ENCODE measurements at places on chromosomes 12 and 14. TPM values are rescaled to one million over a fixed set of nuclear protein-coding genes. Genes with fewer than 3 reads are reported as not detected.

DNA sequence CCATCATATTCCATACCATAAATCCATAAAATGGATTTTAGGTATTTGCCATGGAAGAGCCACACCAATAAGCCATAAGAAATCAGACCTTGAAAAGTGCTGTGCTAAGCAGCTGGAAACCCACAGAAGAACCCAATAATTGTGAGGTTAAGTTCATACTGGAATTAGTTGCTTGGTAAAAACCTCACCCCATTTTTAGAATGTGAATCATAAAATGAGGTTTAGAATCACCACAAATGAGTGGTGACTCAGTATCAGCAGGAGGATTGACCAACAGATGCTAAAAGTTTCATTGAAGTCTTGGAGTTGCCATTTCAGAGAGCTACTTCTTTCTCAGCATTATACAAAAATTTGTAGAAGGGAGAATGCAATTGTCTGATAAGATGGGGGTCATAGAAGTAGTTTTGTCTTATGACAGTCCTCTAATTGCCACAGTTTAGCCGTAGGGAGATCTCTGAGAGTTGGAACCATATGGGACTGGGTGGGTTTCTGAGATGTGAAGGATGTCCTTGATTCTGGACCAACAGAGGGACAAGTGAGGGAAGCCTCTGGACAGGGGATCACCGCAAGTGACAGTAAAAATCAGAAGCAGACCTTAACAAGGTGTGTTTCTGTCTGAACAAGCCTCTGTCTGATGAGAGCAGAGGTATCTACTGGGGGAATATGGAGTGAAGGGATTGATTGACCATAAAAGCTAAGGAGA is 1.4 kb upstream of the STON2 start:
- no peak for DNase-seq
- no peaks in the 10 kb centered on the region for H3K36me3 ChIP-seq
- H3K27me3 ChIP-seq, result no peaks in the 10 kb centered on the region
- H3K27ac ChIP-seq, result peak overlapping the region; percentile 62
- H3K4me1 ChIP-seq, result peaks cover 6% of the 10 kb centered on the region

GPRC5A gene
- 562 TPM for total RNA-seq

DNA sequence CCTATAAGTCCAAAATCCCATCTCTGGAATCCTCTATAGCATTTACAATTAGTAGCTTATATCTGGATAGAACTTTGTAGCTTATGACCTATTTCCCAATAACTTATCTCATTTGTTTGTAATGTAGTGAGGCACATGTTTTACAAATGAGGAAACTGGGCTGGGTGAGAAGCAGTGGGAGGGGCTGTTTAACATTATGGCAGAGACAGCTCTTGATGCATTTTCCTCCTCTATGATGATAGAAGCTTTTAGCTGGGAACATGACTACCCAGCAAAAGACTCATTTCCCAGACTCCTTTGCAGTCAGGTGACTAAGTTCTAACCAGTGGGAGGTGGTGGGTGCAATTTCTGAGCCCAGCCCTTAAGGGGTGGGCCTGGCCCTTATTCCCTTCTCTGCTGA is 179.7 kb downstream of the TTC8 start:
- H3K36me3 ChIP-seq, result no peaks in the 10 kb centered on the region
- H3K27me3 ChIP-seq, result no peaks in the 10 kb centered on the region
- H3K4me1 ChIP-seq, result no peaks in the 10 kb centered on the region
- no peak overlapping the region for H3K4me3 ChIP-seq

SLC2A3 gene
- 43.0 TPM for total RNA-seq

SLC38A4 gene
- total RNA-seq, result 0.60 TPM

DNA sequence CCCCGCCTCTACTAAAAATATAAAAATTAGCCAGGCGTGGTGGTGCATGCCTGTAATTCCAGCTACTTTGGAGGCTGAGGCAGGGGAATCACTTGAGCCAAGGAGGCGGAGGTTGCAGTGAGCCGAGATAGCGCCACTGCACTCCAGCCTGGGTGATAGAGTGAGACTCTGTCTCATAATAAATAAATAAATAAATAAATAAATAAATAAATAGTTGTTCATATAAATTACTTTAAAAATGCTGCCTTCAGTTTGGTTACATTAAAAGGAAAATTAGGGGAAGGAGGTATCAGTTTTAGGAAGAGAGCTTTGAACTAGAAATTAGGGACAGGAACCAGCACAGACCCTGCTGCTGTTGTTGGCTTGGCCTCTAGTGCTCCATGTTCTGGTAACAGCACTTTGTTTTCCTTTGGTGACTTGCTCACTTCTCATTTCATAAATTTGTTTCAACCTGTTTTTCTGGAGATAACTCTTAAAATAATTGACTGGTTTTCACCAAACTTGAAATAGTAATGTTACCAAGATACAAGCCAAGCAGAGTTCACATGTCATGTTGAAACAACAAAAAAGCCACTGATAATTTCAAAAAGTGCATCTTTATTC is 22.9 kb upstream of the PTPRB start:
- H3K4me1 ChIP-seq, result no peaks in the 10 kb centered on the region
- no peak for DNase-seq
- no peaks in the 10 kb centered on the region for H3K27me3 ChIP-seq

DNA sequence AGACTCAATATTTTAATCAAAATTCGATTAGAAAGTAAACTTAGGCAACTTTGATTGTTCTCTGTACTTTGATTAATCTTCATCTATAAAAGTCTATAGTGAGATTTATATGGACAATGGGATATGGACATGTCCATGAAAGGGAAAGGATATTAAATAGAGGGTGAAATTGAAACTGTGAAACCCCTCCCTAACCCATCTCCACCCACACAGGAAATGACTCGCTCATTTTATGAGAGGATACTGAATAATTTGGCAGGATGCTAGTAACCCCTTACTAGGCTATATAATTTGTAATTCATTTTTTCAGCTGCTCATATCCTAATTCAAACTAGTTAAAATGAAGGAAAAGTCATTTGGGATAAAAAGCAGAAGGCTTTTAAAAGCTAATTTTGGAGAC is 328.0 kb upstream of the ATP2B1 start:
- no peaks in the 10 kb centered on the region for H3K4me1 ChIP-seq
- H3K27me3 ChIP-seq, result no peaks in the 10 kb centered on the region
- no peak for DNase-seq
- H3K4me3 ChIP-seq, result no peak overlapping the region
- H3K36me3 ChIP-seq, result no peaks in the 10 kb centered on the region
- no peak overlapping the region for H3K27ac ChIP-seq

DHRS7 gene
- total RNA-seq, result 52.4 TPM

DNA sequence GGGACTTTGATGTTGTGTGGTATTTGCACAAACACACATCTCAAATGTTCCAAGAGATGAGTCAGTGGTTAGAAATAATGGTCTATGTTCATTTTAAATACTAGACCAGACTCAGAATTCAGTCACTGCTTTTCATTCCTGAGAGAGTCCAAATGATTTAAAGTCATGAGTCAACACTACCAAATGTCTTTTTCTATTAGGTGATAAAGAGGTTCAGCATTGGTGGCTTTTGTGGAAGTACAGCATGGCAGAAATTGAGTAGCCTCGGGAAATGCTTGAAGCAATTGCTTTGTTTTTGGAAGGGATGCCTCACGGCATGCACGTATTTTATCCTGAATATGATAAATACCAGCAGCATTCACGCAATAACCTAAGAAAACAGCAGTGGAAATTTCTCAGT is 115.7 kb downstream of the DIO2 start:
- H3K27me3 ChIP-seq, result no peaks in the 10 kb centered on the region
- DNase-seq, result no peak
- H3K36me3 ChIP-seq, result no peaks in the 10 kb centered on the region
- no peak overlapping the region for H3K27ac ChIP-seq

SERPINA3 gene
- total RNA-seq, result 77.4 TPM

DNA sequence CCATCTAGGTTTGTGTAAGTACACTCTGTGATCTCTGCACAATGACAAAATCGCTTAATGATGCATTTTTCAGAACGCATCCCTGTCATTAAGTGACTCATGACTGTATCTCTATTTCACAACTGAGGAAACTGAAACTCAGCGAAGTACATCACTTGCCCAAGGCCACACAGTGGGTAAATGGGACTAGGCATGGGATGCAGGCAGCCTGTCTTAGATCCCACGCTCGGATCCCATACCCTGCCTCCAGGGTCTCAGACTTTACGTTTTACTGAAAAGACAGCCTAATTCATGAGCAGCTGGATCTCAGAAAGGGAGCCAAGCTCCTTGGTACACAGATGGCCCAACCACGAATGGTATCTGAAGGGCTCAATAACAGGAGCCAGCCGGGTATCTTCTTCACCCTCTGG is 2.4 kb upstream of the MLEC start:
- H3K4me3 ChIP-seq, result no peak overlapping the region
- H3K4me1 ChIP-seq, result peaks cover 27% of the 10 kb centered on the region
- no peaks in the 10 kb centered on the region for H3K27me3 ChIP-seq
- no peaks in the 10 kb centered on the region for H3K36me3 ChIP-seq

ASIC1 gene
- 0.71 TPM for total RNA-seq

DNA sequence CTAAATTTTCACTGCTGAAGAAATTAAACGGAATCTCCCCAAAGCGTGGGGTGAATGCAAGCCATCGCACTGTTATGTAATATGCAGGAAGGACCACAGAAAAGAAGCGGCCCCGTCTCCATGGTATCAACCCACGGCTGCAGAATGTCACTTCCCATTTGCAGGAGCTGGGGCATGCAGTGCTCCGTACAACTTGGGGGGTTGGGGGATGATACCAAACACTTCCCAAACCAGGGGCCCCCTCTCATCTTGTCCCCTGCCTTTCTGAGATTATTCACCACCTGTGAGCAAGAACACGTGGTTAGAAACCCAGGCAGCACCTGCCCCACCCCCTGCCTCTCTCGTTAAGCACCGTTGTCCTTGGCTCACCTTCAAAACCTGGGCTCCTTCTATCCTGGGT is 505.1 kb upstream of the TMEM132C start:
- no peak for DNase-seq
- no peaks in the 10 kb centered on the region for H3K36me3 ChIP-seq
- no peak overlapping the region for H3K27ac ChIP-seq
- no peaks in the 10 kb centered on the region for H3K4me1 ChIP-seq

- H3K36me3 ChIP-seq, result no peaks in the 10 kb centered on the region
- no peak overlapping the region for H3K4me3 ChIP-seq
- H3K27me3 ChIP-seq, result no peaks in the 10 kb centered on the region
- no peak for DNase-seq
- no peaks in the 10 kb centered on the region for H3K4me1 ChIP-seq
These were observed 199.9 kb upstream of the IGF1 start for GRCh38 chr12:102680304-102680703.

DNA sequence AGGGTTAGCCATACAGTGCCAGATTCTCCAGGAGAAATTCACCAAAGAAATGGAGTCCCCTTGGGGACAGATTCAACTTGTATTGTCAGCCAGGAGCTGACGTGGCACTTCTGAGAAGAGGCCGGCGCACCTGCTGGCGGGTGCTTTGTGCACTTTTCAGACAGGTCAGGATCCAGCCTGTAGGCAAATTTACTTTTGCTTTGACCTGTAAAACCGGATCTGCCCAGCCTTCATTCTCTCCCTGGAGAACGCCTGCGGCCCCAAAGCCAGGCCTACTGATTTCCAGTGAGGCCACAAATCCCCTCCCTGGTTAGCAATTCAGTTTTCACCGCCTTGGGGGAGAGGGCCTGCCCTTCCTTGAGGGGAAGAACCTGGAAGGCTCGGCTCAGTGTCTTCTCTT is 17.4 kb downstream of the P2RX4 start:
- peaks cover 41% of the 10 kb centered on the region for H3K36me3 ChIP-seq
- peaks cover 5% of the 10 kb centered on the region for H3K4me1 ChIP-seq
- no peaks in the 10 kb centered on the region for H3K27me3 ChIP-seq

- H3K27ac ChIP-seq, result no peak overlapping the region
- no peak overlapping the region for H3K4me3 ChIP-seq
These were observed 59.5 kb upstream of the CDKN3 start for GRCh38 chr14:54337314-54337713.

CCDC175 gene
- not detected for total RNA-seq

NTS gene
- 0.40 TPM for total RNA-seq

PTPRB gene
- total RNA-seq, result 68.8 TPM

GZMH gene
- total RNA-seq, result 5.9 TPM

POTEM gene
- not detected for total RNA-seq

DNA sequence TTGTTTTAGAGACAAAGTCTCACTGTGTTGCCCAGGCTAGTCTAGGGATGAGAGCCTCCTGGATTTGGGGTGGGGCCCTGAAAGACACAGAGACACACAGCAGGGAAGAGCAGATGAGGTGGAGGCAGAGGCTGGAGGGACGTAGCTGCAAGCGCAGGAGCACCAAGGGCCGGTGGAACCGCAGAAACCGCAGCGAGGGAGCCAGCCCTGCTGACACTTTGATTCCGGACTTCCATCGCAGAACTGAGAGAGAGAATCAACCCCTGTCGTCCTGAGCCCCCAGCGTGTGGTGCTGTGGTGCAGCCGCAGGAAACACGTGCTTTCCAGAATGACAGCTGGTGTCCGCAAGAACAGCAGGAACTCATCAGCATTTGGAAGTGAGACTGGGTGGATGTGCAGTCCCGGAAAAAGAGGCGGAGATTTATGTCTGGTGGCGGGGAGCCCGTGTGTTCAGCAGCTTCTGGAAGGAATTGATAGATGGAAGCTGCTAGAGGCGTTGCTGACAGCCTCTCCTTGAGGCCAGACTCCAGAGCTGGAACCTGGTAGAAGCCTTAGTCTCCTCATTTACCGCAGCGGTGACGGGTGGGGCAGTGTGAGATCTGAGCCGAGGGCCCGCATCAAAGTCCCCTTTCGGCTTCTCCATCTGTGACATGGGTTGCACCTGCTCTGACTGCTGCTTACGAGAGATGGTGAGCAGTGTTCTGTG is 21.9 kb upstream of the KLC1 start:
- no peak for DNase-seq
- peaks cover 14% of the 10 kb centered on the region for H3K4me1 ChIP-seq
- H3K27me3 ChIP-seq, result no peaks in the 10 kb centered on the region
- H3K36me3 ChIP-seq, result no peaks in the 10 kb centered on the region

GRCh38 chr14:52179141-52179790 is 88.2 kb upstream of the PTGDR start:
- no peaks in the 10 kb centered on the region for H3K36me3 ChIP-seq
- H3K27me3 ChIP-seq, result no peaks in the 10 kb centered on the region
- no peak for DNase-seq
- H3K27ac ChIP-seq, result no peak overlapping the region
- no peak overlapping the region for H3K4me3 ChIP-seq

DNA sequence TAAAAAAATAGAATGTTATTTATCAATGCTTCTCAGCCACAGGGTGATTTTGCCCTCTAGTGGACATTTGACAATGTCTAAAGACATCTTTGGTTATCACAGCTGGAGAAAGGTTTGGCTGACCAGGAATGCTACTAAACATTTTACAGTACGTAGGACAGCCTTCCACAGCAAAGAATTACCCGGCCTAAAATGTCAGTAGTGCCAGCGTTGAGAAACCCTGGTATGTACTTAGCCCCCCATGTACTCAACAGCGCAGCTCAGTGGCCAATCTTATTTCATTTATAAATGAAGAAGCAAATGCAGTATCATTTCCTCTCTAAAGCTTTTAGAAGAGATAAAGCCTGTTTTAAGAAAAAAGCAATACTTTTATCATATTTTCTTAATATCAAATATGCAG is 5.8 kb downstream of the MARK3 start:
- H3K27me3 ChIP-seq, result no peaks in the 10 kb centered on the region
- H3K4me1 ChIP-seq, result peaks cover 73% of the 10 kb centered on the region
- H3K4me3 ChIP-seq, result no peak overlapping the region
- H3K36me3 ChIP-seq, result no peaks in the 10 kb centered on the region
